ENCODE measurements at places on chromosomes 12 and 14.
A peak's percentile ranks its signal among the peaks of the same experiment; 100 is the strongest.

GRCh38 chr14:78022059-78022458 is 148.1 kb upstream of the NRXN3 start:
- DNase-seq, result no peak

GRCh38 chr12:53187145-53187899 is 6.6 kb upstream of the CSAD start:
- DNase-seq, result no peak

GRCh38 chr12:3418609-3419390 is 72.2 kb upstream of the PRMT8 start:
- DNase-seq, result no peak

DNA sequence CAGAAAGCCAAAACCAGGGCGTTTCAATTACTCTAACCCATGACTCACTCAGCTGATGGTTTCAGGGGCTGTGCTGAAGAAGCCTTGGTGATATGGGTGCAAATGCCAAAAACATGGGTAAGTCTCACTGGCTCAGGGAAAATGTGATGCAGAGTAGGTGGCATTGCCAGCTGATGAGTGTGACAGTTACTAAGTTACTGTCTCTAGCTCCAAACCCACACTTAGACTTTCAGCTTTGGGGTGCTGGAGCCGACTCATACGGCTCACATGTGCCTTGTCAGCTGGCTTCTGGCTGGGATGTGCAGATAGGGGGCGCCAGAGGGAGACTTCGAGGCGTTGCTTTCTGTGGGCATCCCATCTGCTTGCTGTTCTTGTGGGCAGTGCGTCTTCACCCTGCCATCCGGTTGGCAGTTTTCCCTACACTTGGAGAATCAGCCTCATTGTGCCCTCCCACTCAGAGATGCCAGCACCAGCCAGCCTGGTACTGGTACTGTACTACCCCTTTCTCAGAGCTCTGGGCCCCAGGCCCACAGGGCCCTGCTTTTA is 11.1 kb upstream of the KRT7 start:
- DNase-seq, result peak; percentile 32

DNA sequence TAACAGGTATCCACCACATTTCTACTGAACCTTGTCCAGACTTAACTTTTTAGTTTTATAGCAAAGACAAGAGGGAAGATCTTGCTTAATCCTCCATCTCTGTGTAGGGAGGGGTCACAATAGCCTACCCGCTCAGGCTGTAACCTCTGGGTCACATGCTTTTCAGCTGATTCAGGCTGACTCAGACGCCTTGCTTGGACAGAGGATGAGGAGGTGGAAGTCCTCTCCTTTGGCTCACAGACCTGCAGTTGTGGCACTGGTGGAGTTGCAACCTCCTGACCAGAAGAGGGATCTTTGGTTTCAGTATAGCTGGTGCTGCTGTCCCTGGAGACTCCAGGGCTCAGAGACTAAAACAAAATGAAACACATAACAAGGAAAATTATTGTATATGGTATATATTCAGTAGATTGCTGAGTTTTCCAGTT is 16.2 kb downstream of the ACIN1 start:
- DNase-seq, result no peak

DNA sequence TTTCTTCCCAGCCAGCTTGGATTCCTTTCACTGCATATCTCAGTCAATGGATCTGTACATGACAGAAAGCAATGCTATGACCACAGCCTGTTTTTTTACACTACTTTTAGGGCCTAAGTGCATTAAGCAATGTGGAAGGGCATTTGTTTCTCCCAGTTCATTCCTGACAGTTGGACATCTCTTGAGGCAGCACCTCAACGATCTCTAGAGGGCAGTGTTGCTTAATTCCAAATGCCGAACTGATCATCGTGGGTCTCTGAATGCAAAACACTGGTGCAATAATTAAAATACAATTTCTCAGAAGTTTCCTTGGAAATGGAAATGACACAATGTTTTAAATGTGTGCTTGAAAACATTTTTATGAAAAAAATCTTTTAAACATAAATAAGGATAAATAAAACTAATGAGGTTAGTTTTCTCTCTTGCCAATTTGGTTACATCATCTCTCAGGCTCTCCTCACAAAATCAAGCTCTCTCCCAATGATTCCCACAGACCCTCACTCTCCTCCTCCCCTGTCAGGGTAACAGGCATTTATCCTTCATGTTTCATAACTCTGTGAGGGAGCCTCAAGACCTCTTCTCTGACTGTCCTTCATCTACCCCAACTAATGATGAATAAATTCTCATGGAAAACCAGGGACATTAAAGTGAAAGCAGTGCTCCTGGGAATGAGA is 192.4 kb upstream of the SLC16A7 start:
- DNase-seq, result no peak

- no peak for DNase-seq
These were observed 131.6 kb downstream of the CAND1 start for GRCh38 chr12:67400742-67401141.

DNA sequence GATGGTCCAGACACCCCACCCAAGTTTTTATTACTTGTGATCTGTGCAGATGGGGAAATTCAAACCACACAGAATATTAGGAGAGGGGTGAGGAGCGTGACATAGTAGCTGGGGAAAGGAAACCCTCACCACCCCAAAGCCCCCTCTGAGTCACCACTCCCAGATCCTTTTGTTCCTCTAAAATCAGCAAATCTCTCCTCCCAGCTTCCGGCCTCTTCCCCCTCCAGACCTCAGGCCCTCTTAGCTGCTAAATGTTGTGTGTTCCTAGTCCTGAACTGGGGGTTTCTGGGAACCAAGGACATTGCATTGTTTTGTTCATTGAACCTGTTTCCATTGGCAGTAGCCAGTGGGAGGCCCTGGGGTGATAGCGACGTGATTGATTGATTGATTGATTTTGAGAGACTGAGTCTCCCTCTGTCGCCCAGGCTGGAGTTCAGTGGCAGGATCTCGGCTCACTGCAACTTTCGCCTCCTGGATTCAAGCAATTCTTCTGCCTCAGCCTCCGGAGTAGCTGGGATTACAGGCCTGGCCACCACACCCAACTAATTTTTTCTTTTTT is 5.9 kb upstream of the ORAI1 start:
- no peak for DNase-seq

GRCh38 chr12:72618764-72619163 is 346.6 kb downstream of the TRHDE start:
- no peak for DNase-seq

- no peak for DNase-seq
These were observed 17.1 kb downstream of the DICER1 start for GRCh38 chr14:95140060-95140858.

- DNase-seq, result no peak
These were observed 1.4 kb downstream of the DUSP6 start for GRCh38 chr12:89350630-89351488.

DNA sequence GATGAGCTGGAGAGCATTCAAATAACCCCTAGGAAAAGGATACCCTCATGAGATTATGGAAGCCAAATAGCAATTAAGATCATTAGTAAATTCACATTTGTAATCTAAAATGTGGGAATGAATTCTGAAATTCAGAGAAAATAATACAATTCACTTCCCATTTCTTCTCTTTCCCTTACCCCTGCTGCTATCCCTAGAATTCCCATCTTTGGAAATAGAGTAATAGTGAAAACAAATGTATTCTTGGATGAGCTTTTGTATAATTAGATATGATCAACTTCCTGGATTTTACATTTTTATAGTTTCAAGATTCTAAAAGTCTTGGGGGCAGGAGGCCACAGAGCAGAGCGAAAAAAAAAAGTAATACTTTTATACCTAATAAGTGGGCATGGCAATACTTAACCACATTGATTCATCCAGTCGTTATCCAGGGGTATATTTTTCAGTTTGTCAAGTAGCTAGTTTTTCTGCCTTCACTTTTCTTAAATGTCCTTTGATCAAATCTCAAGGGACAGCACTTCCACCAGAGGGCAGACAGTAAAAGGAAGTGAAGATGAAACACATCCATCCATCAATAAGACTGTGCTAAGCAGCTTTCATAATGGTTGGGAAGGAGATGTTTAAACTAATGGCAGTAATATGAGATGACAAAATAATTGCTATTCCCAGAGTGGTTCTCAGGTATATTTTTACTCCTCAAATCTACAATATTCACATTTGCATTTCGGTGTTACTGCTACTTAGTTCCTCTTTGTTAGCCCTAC is 401.3 kb downstream of the DIO2 start:
- DNase-seq, result no peak

GRCh38 chr14:83170165-83170564 is 1636.5 kb upstream of the SEL1L start:
- no peak for DNase-seq

DNA sequence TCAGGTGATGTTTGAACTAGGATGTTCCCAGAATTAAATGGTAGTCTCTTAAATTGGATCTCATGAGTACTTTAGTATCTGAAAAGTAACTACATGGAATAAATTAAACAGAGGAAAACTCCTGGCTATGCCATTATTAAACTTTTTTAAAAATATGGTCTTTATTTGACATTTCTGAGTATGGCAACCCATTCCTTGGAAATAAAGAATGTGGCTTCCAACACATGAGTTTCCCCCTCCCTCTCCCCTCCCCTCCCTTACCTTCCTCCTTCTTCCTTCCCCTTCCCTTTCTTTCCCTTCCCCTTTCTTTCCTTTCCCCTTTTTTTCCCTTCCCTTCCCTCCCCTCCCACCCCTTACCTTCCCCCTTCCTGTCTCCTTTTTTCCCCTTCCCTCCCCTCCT is 940.2 kb downstream of the DIO2 start:
- no peak for DNase-seq

- DNase-seq, result no peak
These were observed 811.4 kb upstream of the TMEM132C start for GRCh38 chr12:127455347-127456265.

- DNase-seq, result no peak
These were observed 43.0 kb downstream of the EEA1 start for GRCh38 chr12:92886131-92886530.

DNA sequence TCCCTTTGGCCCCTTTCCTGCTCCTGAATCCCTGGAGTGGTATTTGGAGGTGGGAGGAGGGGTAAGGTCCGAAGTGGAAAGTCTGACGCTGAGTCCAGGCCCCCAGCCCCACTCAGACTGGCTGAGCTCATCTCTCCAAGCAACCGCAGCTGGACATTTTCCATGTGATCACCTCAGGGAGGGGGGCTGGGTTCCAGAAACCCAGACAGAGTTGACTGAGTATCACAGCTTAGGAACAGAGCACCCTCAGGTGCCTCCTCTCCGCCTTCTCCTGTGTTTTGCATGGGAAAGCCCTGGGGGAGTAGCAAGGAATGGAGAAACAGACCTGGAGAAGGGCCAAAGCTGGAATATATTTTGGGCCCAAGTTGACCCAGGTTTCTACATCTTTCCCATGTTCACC is 8.0 kb upstream of the ITGA5 start:
- no peak for DNase-seq

All from activated naive CD8-positive, alpha-beta T cell treated with anti-CD3 and anti-CD28 coated beads, Interleukin-2, amount 50 U/mL, for 16 hours (primary cell).